ENCODE measurements at places on chromosomes 6 and 20.

DNA sequence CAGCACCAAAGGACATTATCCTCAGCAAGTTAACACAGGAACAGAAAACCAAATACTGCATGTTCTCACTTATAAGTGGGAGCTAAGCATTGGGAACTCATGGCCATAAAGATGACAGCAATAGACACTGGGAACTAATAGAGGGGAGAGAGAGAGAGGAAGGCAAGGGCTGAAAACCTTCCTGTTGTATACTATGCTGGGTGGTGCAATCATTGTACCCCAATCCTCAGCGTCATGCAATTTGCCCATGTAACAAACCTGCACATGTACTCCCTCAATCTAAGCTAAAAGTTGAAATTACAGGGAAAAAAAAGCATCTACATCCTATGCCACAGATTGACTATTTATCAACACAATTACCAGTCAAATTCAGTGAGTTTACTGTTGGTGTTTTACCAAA is 20.0 kb upstream of the VNN1 start:
- DNase-seq = no peak

DNA sequence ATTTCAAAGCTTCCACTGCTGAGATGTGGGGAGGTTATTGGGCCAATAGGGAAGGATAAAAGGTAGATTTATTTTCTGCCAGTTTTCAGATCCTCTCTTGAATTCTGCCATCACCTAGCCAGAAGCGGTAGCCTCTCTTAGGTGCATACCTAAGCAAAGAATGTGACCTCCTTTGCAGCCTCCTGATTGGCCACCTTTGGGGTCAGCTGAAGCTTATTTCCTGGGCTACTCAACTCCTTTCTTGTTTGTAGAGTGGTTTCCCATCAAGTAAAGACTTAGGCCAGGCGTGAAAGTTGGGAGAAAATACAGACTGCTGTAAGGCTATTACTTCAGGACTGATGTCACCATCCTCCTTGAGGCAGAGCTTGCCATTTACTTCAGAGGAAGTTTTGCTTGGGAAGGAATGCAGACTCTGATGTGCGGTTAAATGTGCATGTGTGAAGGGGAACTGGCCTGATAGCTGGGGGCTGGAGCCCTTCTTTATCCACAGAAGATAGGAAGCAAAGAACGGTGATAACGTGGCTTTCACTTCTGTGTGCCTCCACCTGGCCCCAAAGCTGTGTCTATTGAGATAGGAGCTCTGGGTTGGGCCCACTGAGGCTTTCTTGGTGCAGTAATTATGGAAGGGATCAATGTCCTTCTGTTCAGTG is 70.1 kb downstream of the TRMT11 start:
- DNase-seq = no peak

GRCh38 chr20:21109144-21109543 is 3.0 kb upstream of the LINC00237 start:
- no peak for DNase-seq

- DNase-seq = no peak
Measured at GRCh38 chr6:126066053-126067048, 80.0 kb downstream of the TRMT11 start.

- no peak for DNase-seq
Measured at GRCh38 chr6:31689249-31690110, 8.6 kb upstream of the LY6G5C start.

DNA sequence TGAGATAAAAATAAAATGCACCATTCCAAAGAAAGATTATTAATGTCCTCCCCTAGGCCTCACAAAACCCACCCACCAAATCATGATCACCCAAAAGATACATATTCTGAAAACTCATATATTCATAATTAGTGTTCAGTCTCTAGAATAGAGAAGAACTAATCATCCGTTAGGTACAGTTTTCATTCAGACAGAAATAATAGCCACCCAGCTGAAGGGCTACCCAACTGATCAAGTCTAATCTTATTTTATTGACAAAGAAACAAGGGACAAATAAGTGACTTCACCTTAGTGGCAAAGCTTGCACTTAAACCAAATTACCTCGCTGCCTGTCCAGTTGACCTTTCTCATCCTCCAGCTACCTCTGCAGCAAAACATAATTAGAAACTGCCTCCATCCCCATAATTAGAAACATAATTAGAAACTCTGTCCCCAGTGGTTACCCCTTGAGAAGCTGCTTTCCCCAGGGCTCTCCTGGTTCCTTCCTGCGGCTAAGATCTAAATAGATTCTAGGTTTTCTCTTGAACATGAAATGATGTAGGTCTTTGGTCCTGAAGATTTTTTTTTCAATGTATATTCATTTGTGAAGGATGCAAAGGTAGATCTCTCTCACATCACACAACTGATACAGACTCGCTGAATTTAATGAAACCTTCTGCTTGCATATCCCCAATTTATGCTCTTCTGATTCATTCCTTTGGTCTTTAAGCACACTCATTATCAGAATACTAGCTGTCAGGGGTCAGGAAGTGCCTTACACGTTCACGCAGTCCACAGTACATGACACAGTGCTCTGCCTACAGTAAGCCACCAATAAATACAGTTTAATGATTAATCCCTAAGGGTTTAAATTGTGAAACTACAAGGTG is 46.3 kb downstream of the HBS1L start:
- DNase-seq = no peak

- no peak for DNase-seq
Measured at GRCh38 chr6:74936886-74937285, 269.0 kb downstream of the COL12A1 start.

DNA sequence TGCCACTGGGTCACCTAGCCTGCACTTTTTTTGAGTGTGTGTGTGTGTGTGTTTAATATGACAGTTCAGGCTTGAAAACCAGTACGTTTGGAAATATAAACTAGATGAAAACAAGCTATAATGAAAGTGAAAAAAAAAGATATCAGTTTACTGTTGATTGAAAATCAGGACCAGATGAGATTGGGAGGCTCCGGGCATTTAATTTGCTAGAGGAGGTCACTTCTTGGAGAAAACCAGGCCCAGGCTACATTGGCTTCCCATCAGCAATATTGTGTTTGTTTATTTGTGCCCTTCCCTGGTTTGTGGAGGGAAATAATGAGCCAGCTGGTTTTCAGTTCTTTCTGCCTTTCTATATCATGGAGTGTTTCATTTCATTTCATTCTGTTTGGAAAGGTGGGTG is 246.6 kb upstream of the JAG1 start:
- DNase-seq = no peak

DNA sequence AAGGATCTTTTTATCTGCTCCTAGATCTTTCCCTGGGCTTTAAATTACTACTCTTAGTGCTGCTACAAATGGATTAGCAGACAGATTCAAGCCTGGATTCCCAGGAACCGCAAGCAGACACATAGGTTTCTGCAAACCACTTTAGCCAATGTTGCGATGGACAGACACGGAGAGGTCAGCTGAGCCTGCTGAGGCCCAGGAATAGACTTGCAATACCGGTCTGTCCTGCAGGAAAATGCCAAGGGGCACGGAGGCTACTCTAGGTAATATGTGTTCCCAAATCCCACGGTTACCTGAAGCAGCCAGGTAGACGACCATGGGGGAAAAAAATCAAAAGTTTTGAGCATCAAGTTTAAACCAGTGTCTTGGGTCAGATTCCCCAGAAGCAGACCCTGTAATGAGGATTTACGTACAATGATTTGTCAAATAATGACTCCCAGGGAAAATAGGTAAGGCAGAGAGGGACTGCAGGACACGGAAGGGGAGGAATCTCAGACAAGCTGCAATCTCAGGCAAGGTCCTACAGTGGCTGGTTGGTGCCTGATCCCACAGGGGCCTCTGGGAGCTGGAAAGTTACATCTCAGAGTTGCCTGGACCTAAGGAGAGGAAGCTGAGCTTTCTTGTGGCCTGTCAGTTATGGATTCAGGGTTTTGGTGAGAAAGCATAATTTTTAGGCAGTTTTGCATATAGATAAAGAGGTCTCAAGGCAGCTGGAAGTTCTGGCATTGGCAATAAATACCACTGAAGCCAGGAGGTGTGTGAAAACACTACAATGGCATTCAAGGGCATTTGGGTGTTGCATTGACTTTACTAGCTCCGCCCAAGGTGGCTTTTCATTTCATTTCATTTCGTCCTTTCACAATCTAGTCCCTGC is 12.5 kb downstream of the OTOR start:
- DNase-seq = no peak

DNA sequence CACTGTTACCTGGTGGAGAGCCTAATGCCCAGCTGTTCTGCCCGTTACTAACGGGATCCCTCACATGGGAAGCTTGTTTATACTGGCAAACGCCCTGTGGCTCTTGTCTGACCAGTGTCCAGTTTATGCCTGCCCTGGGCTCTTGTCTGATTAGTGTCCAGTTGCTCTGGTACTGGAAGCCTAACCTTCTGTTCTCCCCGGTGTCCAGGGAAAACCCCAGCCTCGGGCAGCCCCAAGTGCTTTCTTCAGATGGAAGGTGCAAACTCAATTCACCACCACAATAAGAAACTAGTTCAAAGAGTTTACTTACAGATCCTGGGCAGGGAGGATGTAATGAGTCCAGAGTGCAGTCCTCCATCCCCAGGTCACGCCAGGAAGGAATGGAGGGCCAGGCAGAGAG is 148.4 kb downstream of the TBXT start:
- no peak for DNase-seq

GRCh38 chr6:12575961-12576360 is 140.6 kb upstream of the PHACTR1 start:
- no peak for DNase-seq

- DNase-seq = no peak
Measured at GRCh38 chr20:46126440-46127056, 8.4 kb downstream of the CD40 start.

DNA sequence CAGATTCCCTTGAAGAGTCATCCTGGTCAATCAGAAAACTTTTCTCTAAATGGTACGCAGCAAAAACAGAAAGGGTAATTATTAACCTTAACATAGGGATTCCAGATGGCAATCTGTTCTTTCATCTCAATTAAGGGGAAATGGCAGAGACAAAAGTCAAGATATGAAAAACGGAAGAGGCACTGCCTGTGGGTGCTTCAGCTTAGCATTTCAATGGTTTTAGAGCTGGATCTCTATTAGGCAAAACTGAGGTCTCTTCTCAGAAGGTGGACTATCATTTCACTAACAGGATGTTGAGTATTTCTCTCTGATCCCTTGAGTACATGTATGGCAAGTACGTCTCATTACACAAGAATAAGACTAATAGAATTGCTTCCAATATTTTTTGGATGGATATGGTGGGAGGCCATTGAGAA is 296.9 kb downstream of the HIVEP2 start:
- DNase-seq = no peak

DNA sequence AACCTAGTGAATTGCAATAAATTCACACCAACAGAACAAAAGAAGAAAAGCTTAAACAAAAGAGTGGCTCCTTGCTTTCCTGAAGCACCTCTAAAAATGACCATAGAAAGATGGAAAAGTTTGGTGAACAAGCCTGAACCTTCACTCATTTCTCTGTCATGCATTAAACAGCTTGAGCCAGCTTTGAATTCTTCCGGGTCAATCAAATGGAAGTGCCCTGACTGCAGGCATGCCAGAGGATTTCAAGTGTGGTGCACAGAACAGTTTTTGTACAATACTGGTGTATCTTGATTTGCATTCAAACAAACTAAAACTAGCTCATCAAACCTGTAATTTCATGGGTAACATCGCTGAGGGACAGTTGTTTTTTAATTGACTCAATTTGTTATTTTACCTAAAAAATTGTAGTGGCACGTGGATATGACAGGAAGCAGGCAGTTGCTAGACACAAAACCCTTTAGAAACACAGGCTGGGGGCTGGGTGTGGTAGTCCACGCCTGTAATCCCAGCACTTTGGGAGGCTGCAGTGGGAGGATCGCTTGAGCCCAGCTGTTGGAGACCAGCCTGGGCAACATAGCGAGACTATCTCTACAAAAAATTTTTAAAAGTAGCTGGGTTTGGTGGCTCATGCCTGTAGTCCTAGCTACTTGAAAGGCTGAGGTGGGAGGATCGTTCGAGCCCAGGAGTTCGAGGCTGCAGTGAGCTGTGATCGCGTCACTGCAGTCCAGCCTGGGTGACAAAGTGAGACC is 9.1 kb downstream of the CASS4 start:
- DNase-seq = no peak

- no peak for DNase-seq
Measured at GRCh38 chr20:3563133-3563532, 92.3 kb downstream of the ATRN start.

DNA sequence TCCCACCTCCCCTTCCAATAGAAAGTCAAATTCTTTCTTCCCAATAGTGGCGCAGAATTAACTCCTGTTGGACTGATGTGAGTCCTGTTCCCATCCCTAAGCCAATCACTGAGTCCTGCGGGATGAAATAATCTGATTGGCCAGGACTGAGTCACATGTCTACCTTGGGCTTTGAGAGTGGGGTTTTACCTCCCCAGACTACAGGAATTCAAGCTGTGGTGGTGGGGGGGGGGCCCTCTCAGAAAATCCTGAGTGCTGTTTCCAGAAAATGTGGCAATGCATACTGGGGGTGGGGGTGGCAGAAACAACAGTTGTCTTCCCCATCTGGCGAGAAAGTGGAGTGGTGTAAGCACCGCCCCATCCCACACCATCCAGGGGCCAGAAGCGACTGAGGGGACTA is 65.7 kb downstream of the CTCFL start:
- DNase-seq = no peak

GRCh38 chr6:31717499-31718222 is 2.5 kb downstream of the LY6G6D start:
- no peak for DNase-seq

DNA sequence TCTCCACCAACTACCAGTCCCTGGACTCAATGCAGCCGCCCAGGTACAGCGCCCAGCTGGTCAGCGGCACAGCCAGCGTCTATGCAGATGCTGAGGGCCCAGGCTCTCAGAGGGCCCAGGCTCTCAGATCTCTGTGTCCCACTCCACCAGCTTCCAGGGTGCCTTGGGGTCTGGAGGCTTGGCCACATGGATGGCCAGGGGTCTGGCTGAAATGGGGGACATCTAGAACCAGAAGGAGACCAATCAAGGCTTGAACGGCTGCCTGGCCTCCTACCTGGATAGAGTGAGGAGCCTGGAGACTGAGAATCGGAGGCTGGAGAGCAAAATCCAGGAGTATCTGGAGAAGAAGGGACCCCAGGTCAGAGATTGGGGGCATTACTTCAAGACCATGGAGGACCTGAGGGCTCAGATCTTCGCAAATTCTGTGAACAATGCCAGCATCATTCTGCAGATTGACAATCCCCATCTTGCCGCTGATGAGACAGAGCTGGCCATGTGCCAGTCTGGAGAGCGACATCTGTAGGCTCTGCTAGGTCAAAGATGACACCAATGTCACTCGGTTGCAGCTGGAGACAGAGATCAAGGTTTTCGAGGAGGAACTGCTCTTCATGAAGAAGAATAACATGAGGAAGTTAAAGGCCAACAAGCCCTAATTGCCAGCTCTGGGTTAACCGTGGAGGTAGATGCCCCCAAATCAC is 44.1 kb upstream of the GRM4 start:
- peak; percentile 58 for DNase-seq

GRCh38 chr20:33408716-33409654 is 7.7 kb upstream of the CDK5RAP1 start:
- no peak for DNase-seq

GRCh38 chr20:29427201-29428060 is 1830.0 kb upstream of the DEFB115 start:
- no peak for DNase-seq

- DNase-seq = no peak
Measured at GRCh38 chr6:1834646-1835516, 225.2 kb downstream of the FOXC1 start.

All from activated CD4-positive, alpha-beta T cell treated with anti-CD3 and anti-CD28 coated beads for 4 hours (primary cell).